ENCODE measurements at places on chromosomes 11 and 22. TPM values are rescaled to one million over a fixed set of nuclear protein-coding genes. Genes with fewer than 3 reads are reported as not detected.

GVQW3 gene
- 0.54 TPM for total RNA-seq

NAP1L4 gene
- 152 TPM for total RNA-seq

PHOX2A gene
- total RNA-seq = 0.39 TPM

KCNJ5 gene
- total RNA-seq = 0.54 TPM

MMP8 gene
- total RNA-seq = not detected

OR8B12 gene
- not detected for total RNA-seq

RFPL2 gene
- total RNA-seq = not detected

C11orf87 gene
- not detected for total RNA-seq

C11orf16 gene
- total RNA-seq = not detected

SOX6 gene
- total RNA-seq = 0.39 TPM

GGT1 gene
- total RNA-seq = 2.0 TPM

OR51I1 gene
- total RNA-seq = not detected

SLC22A25 gene
- total RNA-seq = not detected

MGAT3 gene
- total RNA-seq = 0.54 TPM

OR4D5 gene
- total RNA-seq = not detected

ENTHD1 gene
- not detected for total RNA-seq

OR6A2 gene
- 0.11 TPM for total RNA-seq

CASP1 gene
- total RNA-seq = not detected

RIMBP3C gene
- total RNA-seq = 0.87 TPM

ROM1 gene
- 4.7 TPM for total RNA-seq

TTLL12 gene
- 37.7 TPM for total RNA-seq

DNAJB13 gene
- total RNA-seq = not detected

APOL5 gene
- total RNA-seq = not detected

CLTCL1 gene
- 6.3 TPM for total RNA-seq

TRIM48 gene
- not detected for total RNA-seq

MFRP gene
- not detected for total RNA-seq

POU2AF2 gene
- not detected for total RNA-seq

ARSA gene
- total RNA-seq = 32.8 TPM

NEAT1 gene
- total RNA-seq = 249 TPM

NNMT gene
- 3.1 TPM for total RNA-seq

LRRC75B gene
- 8.2 TPM for total RNA-seq
